Activated naive CD8-positive, alpha-beta T cell treated with anti-CD3 and anti-CD28 coated beads, Interleukin-2, amount 50 U/mL, for 24 hours (primary cell): ENCODE measurements at places on chromosomes 5 and 9.

GRCh38 chr9:19181561-19181960, 48.9 kb upstream of the DENND4C start:
- no peak for DNase-seq

- DNase-seq: no peak
These were observed 7.7 kb downstream of the ZNF622 start for GRCh38 chr5:16457853-16458252.

DNA sequence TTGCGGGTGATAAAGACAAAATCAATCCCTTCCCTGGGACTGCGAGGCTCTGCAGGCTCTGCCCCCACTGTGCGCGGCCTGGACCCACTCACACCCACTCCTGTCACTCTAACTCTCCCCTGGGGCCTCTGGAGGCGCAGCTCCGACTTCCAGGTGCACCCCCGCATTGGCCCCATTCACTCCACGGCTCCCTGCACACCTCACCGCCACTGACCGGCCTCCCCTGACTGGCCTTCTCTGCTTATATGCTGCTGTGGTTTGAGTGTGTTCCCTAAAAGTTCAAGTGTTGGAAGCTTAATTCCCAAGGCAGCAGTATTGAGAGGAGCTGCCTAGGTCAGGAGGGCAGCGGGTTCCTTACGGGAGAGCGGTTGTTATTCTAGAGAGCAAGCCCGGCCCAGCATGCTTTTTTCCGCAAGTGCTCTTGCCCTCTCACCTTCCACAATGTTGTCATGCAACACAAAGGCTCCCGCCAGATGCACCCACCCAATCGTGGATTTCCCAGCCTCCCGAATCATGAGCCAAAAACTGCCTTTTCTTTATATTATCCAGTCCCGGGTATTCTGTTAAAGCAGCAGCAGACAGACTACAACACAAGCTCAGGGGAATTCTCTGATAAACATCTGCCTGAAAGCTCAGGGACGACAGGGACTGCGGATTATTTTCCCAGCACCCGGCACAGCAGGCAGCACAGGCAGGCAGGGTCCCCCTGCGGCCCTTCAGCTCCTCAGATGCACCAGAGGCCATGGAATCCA, 73.5 kb upstream of the LRRTM2 start:
- no peak for DNase-seq

DNA sequence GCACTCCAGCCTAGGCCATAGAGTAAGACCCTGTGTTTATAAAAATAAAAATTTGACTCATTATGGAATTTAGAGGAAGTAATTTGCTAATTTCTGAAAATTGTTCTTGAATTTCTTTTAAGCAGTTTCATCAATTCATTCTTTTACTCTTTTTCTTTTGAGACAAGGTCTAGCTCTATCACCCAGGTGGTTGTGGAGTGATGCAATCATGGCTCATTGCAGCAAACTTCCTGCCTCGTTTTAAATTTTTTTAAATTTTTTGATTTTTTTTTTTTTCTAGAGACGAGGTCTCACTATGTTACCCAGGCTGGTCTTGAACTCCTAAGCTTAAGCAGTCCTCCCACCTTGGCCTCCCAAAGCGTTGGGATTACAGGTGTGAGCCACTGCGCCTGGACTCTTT, 3.1 kb upstream of the CAMLG start:
- no peak for DNase-seq

DNA sequence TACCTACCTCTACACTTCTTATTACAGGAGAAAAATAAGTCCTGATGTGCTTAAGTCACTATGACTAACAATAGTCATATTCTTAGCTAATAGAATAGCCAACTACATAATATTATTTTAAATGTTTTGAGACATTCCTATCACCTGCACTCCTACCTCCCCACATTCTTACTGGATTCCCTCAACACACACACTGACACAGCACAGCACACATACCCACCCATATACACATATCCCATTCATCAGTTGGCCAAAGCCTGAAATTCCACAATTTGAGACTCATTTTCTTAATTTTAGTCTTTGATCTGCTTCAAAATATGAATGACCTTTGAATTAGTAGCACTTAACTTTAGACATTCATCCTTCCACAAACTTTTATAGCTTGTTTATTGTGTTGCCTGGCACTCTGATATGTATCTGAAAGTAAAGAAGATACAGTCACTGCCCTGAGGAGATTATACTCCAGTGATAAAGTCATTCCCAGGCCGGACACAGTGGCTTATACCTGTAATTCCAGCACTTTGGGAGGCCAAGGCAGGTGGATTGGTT, 168.3 kb upstream of the RASA1 start:
- no peak for DNase-seq

GRCh38 chr9:79694676-79695400, 123.1 kb downstream of the TLE4 start:
- no peak for DNase-seq

- DNase-seq: no peak
These were observed at the start of gene FAT2 for GRCh38 chr5:151591144-151591819. FAT2 (minus strand) TSS chr5:151591331; CDS start chr5:151568931, 22,400 bp downstream.

GRCh38 chr9:104227108-104227507, 133.0 kb downstream of the SMC2 start:
- no peak for DNase-seq

DNA sequence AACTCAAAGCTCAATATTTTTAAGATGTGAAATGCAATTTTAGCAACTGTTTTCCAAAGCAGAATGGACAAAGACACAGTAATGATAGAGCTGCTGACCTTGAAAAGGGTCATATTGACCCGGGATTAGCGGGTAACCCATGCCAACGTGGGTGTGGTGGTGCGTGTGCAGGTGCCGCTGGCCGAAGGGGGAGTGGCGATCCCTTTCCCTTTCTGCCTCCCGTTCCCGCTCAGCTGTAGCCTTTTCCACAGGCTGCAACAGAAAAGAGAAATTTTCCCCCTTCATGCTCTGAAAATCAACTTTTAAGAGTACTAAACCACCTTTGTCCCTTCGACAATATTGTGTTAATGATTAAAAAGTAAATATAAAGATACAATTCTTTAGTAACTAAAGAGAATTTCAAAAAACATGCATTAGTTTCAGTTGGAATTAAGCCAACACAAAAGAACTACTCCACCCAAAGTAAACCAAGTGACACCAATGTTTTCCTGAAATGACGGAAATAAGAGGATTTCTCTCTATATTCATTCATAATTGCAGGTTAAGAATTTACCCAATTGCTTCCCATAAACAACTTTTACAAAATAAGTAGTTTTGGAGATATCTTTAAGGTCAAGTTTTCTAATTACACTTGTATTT, 105.2 kb downstream of the ZNF608 start:
- no peak for DNase-seq

DNA sequence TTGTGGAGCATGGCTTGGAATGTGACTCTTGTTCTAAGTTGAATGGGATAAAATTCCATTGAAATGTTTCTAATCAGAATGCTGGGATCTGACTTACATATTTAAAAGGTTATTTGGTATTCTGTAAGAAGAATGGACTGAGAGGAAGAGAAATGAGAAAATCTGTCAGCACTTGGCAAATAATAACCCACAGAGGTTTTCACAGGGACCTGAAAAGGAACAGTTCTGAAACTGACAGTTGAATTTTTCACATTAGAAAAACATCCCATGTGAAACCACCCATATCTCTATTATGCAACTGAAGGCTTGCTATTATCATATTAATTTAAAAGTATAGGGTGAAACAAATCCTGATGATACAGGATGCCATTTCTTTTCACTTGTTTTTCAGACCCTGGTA, 302.7 kb downstream of the EPB41L4A start:
- no peak for DNase-seq

DNA sequence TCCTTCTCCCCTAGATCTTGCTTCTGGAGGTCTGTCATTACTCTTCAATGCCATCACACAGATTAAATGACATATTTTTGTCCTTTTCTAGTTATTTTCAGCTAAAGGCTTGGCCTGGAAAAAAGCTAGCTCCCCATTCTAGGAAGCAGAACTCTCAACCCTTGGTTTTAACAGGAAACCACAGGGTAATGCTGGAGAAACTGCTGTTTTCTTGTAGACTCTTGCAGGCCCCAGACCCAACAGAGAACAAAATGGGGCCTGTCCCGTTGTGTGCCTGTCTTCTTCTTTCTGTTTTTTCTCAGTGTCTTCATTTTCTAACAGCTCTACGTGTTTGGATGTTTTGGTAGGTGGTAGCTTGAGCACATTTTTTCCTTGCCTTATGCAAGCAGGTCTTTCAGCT, 21.5 kb downstream of the DCANP1 start:
- DNase-seq: no peak

- DNase-seq: no peak
These were observed 1188.1 kb downstream of the DTWD2 start for GRCh38 chr5:117800261-117800660.

DNA sequence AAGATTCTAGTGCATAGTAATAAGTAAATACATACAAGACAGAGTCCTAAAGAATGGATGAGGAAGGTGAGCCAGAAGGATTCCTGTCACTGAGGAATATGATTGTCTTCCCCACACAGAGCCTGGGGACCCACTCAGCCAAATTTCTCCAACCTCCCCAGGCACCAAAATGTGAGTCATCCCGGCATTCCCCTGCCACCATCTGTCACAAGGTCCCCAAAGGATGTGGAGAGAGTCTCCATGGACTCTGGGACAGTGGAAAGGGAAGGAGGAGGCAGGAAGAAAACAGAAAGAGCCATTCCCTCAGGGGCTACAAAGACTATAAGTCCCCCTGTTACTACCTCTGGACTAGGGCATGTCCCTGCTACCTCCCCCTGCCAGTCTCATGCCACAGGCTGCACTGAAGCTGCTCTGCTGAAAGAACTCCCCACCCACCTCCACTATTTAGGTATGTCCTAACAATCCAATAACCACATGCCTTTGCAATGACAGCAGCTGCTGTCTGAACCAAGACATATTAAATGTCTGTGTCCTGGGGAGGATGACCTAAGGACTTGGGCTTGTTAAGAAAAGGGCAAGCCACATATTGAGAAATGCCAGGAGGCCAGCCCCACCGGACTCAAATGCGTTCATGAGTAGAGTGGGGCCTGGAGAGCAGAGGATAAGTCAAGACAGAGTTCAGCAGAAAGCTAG, 10.7 kb upstream of the OR5C1 start:
- no peak for DNase-seq

GRCh38 chr5:33639474-33639873, 198.7 kb downstream of the TARS1 start:
- no peak for DNase-seq
